ENCODE measurements at places on chromosomes 3 and 15. TPM values are rescaled to one million over a fixed set of nuclear protein-coding genes. Genes with fewer than 3 reads are reported as not detected.

The THBS1 gene
- total RNA-seq: 51.7 TPM

GRCh38 chr15:43489191-43489590 is 3.8 kb downstream of the TP53BP1 start:
- H3K4me3 ChIP-seq: peak overlapping the region; percentile 54
- H3K27ac ChIP-seq: no peak overlapping the region
- no peak for DNase-seq
- peaks cover 36% of the 10 kb centered on the region for H3K36me3 ChIP-seq
- H3K4me1 ChIP-seq: peaks cover 30% of the 10 kb centered on the region

DNA sequence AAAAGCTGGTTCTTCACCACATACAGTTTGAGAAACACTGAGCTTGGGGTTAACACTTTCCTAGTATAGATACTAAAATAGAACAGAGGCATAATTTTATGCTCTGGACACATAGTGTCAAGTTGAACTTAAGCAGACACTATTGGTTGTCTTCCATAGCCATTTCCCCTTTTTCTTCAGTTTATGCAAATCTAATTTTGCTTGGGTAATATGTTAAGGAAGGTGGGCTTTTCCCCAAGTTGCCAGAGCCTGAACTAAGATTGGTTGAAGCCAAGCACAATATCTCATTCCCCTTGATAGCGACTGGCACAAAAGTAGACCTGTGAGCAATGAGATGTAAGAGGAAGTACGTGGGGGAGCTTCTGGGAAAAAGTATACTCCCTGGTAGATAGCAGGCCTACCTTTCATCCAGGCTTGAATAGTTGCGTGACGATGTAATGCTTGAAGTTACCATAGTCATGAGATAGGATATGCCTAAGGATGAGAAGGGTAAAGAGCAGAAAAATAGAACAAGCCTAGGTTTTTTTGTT is 4.5 kb upstream of the POPDC2 start:
- no peak for DNase-seq
- no peak overlapping the region for H3K4me3 ChIP-seq
- H3K27me3 ChIP-seq: no peaks in the 10 kb centered on the region
- peaks cover 12% of the 10 kb centered on the region for H3K36me3 ChIP-seq
- peak overlapping the region; percentile 19 for H3K27ac ChIP-seq

The PLA2G4D gene
- not detected for total RNA-seq

The COL7A1 gene
- total RNA-seq: 32.3 TPM

DNA sequence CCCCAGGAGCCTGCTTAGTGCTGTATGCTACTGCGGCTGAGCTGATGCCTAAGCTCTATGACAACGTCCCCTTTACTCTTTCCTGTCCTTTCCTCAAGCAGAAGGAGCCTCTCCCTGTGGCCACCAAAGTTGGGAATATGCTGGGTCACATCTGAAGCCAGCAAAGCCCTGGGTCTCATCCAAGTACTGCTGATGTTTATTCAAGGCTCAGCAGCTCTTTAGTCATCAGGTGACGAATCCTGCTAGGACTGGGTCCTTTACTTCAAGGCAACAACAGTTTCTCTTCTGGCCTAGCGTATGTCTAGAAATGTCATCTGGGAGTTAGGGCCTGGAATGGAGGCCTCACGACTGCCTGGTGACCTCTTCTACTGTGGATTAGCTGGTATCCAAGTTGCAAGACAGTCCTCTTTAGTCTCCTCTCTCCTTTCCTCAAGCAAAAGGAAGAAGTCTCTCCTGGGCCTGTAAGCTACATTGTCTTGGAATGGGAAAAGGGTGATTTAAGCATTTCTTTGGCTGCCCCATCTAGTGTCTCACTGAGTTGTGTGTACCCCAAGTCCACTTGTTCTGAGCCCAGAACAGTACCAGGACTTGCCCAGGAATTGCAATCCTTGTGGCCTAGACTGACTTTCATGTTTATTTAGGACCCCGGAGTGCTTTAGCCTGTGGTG is 63.9 kb downstream of the TNFAIP8L3 start:
- DNase-seq: no peak
- H3K4me3 ChIP-seq: no peak overlapping the region
- H3K27ac ChIP-seq: no peak overlapping the region

- H3K27me3 ChIP-seq: no peaks in the 10 kb centered on the region
- no peak overlapping the region for H3K4me3 ChIP-seq
- no peak overlapping the region for H3K27ac ChIP-seq
Measured at GRCh38 chr15:25401501-25401900, 37.3 kb downstream of the UBE3A start.
